Endothelial cell of coronary artery (primary cell): ENCODE measurements at places on chromosomes 2 and 18. TPM values are rescaled to one million over a fixed set of nuclear protein-coding genes. Genes with fewer than 3 reads are reported as not detected.

CXCR1 gene
- total RNA-seq, result not detected in 2 replicates

ZNF385B gene
- not detected in 2 replicates for total RNA-seq

UGT1A10 gene
- total RNA-seq, result not detected in 2 replicates

CIB4 gene
- total RNA-seq, result not detected in 2 replicates

PDE1A gene
- under 0.01 and 2.4 TPM in 2 replicates for total RNA-seq

GAL3ST2 gene
- 0.09 TPM in 1 of 2 replicates, not detected in the other for total RNA-seq

MLPH gene
- 13.8 TPM in 1 of 2 replicates, not detected in the other for total RNA-seq

IL1B gene
- total RNA-seq, result 8.2 TPM in 1 of 2 replicates, not detected in the other

STAT4 gene
- 0.09 TPM in 1 of 2 replicates, not detected in the other for total RNA-seq

GALR1 gene
- total RNA-seq, result not detected in 2 replicates

LIMS4 gene
- 19.5 and 20.7 TPM in 2 replicates for total RNA-seq

PER2 gene
- total RNA-seq, result 2.1 and 2.6 TPM in 2 replicates
